ENCODE measurements at places on chromosomes 16 and 17.

DNA sequence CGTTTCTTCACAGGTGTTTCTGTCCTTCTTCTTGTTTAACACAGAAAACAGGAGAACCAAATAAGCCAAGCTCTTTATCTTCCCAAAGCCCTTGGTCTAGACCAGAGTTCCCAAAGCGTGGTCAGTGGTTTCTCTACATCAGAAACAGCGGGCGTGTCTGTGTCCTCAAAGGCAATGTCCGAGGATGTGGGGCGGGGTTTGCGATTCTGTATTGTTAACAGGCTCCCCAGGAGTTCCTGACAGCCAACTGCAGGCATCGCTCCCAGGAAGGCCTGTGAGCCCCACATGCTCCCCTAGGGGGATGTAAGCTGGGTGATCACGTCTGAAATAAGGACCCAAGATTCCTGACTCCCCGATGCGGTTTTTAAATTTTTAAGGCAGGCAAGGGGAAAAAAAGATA is 28.4 kb upstream of the SLC25A19 start:
- DNase-seq: no peak

- no peak for DNase-seq
Measured at GRCh38 chr16:3089717-3090592, 9.1 kb downstream of the ZSCAN10 start.

- no peak for DNase-seq
Measured at GRCh38 chr17:61150686-61151299, 248.8 kb upstream of the TBX2 start.

- no peak for DNase-seq
Measured at GRCh38 chr17:49588726-49589576, 13.3 kb downstream of the NXPH3 start.

DNA sequence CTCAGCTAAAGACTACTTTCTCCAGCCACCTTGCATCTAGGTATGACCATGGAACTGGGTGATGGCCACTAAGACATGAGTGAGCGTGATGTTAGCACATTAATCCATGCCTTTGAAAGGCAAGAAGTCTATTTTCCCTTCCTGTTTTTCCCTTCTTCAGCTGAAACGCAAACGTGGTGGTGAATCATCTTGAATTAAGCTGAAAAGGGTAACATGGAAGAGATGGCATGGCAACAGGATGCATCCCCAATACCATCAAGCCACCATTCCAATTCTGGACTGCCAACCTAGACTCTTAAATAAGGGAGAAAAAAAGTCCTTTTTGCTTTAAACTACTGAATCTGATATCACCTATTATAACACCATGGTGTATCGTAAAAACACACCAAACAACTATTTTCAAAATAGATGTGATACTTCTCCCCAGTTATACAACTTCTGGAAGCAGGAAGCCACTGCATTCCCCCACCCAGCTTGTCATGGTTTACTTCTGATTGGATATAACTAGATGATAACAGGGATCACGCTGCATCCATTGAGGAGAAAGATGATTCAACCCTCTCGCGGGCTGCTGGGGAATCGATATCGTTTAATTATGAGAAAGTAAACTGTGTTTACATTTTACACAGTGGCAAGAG is 368.6 kb downstream of the CDH13 start:
- DNase-seq: no peak

Measured in CD4-positive, alpha-beta T cell (primary cell).